ENCODE measurements at places on chromosomes 11 and 22.

DNA sequence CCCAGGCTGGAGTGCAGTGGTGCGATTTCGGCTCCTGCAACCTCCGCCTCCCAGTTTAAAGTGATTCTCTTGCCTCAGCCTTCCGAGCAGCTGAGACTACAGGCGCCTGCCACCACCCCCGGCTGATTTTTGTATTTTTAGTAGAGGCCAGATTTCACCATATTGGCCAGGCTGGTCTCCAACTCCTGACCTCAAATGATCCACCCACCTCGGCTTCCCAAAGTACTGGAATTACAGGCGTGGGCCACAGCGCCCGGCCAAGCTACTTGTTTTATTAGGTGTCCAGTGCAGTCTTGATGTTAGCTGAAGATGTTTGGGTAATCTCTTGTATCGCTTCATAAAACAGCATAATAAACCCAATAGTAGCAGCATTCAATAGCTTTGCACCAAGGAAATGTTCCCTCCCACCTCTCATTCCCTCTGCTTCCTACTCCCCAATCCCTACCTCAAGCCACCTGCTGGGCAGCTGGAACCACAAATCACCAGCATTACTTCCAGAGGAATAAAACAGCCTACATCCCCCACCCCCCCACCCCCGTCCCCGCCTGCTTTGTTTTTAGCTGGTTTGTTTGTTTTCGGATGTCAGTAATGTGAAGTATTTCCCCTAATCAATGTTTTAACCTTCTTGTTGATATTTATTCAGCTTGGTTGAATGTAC lies 11.0 kb upstream of the GRIK4 start:
- DNase-seq: no peak

DNA sequence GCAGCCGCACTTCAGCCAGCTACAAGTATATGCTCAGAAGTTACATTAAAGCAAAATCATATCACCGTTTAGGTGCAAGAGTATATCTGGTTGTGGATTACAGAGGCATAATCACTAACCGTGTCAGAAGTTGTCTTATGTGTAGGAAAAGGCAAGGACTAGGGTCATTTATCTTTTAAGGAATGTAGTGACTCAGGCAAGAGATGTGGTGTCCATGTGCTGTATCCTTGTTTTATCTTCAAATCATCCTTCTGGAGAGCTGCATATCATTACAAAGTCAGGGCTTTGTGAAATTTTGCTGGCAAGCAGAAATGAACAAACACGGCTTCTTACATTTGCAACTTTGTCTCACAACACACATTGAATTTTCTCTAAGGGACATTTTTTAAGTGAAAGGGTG lies 12.7 kb upstream of the CHORDC1 start:
- DNase-seq: no peak

GRCh38 chr22:43222262-43222661 lies 35.3 kb upstream of the TTLL12 start:
- DNase-seq: no peak

- DNase-seq: no peak
These were observed 134.5 kb upstream of the FIBIN start for GRCh38 chr11:26859416-26859815.

DNA sequence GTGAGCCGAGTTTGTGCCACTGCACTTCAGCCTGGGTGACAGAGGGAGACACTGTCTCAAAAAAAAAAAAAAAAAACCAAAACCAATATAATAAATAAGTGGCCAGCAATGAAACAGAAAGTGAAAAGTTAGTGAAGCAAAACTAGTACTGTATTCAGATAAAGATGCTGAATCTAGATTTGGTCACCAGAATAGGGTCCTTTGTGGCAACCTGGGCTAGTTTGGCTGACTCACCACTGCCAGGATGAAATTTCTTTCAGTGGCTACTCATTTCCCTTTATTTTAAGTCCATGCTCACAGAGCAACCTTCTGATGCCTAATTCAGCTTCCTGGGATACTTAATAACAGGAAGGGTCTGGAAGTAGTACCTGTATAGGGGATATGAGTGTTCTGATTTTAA lies 26.0 kb downstream of the LIMK2 start:
- DNase-seq: no peak
